Right atrium auricular region (tissue), 2 donors: ENCODE measurements at places on chromosomes 2 and 18.

DNA sequence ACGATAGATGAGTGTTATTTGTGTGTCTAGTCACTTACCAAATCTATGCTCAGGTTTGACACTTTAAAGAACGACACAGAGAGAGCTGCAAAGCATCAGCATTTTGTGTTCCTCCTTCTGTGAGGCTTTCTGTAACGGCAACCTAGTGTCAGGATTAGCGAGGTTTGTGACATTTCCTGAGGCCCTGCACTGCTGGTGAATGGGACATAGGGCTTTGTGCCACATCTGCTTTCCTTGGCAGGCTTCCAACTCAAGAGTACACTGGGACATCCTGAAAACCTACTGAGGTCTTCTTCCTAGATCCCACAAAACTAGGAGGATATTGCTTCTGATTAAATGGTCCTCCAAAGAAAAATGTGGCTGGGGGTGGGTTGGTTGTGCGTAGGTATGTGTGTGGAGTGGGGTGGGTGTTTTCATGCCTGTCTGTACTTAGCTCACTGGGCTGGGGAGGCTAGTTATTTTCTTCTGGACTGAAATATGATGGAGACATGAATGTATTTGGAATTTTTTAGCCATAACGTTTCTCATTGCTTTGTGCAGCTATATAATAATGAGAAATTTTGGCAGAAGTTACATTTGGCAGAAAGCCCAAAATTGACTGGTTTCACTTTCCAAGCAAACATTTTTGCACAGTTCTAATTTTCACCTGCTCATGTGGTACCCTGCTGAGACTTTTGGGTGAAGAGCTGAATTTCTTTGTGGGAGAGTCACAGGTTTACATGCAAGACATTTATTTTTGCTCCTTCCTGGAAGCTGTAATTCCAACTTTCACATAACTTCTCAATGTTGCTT lies 308.4 kb downstream of the XIRP2 start:
- no peak for DNase-seq

DNA sequence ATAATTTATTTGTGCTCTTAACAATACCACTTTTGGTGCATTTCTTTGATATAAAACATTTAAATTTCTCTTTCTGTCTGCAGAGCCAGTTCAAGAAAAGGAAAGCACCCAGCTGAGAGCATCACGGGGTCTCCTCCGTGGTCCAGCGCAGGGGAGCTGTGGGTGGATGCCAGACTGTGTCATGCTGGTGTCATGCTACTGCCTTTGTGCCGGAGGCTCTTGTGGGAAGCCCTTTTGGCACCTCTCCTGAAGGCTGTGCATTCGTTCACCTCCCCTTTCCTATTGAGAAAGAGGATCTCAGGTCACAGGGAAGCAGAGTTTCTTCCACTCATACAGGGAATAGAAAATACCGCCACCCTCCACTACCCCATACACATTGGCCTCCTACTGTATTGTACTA lies 450.4 kb downstream of the GALR1 start:
- DNase-seq = no peak

GRCh38 chr2:134177351-134177931 lies 76.4 kb upstream of the MGAT5 start:
- DNase-seq = peak; percentile 51

GRCh38 chr2:103462712-103463111 lies 700.9 kb downstream of the TMEM182 start:
- no peak for DNase-seq

DNA sequence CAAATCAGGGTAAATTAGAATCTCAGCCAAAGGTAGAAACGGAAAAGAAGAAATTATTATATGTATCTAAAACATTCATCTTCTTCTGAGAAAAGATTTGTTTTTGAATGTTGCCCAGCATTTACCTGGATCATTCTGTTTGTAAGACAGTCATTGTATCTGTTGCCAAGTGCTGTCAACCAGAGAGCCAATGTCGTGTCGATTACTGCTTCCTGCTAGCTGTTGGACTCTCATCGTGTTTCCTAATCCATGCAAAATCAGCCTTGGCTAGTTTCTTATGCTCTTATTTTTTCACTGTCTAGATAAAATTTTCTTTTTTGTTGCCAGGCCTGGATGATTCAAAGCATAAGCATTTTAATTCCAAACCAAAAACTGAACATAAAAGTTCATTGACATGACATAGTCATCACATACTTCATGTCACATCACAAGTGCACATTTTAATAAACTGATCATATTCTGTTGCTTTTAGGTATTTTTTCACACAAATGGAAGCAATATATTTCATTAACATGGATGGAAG lies 202.3 kb downstream of the KCNH7 start:
- DNase-seq = no peak

GRCh38 chr2:69159986-69160385 lies 147.0 kb downstream of the ANTXR1 start:
- DNase-seq = no peak

GRCh38 chr18:10457767-10458166 lies 3.3 kb downstream of the APCDD1 start:
- DNase-seq = no peak

- no peak for DNase-seq
Observed at GRCh38 chr18:47204908-47205522, 28.9 kb upstream of the IER3IP1 start.

- DNase-seq = no peak
Observed at GRCh38 chr2:155546721-155547555, 785.6 kb downstream of the NR4A2 start.

DNA sequence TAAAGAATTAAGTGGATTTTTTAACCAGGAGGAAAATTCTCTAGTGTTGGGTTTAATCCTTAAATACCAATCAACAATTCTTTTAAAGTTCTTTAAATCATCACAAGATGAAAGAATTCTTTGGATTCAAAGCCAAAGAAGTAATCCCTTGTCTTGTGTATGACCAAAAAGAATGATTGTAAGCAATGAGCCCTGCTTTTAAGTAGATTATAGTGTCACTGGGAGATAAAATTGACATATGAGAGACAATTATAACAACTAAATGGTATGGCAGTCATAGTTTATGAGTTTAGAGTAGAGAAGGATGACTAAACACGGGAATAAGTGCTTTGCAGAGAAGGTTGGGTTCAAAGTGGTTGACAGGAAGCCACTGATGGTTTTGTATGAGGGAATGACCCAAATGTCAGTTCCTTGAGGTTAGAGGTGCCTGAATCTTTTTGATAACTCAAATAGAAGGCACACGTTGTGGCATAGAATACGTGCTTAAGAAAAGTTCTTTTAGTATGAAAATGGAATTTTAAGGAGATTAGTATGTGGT lies 199.6 kb upstream of the TCF4 start:
- no peak for DNase-seq

GRCh38 chr2:38659115-38659514 lies 6.8 kb upstream of the GALM start:
- DNase-seq = no peak

DNA sequence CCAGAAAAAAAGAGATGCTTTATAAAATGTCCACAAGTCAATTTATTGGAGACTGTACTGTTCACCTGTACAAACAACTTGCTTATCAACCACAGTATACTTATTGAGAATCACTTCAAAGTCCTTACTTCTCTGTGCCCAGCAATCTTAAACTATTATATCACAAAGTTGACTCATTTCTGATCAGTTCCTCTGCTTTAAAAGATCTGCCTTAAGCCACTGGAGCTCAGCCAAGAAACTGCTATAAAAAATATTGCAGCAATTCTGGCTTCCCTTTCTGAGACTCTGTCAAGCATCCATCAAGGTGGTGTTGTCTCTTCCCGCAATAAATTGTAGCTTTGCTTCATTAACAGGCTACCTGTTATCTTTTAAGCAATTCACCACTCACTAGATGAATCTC lies 375.2 kb upstream of the SPHKAP start:
- no peak for DNase-seq

DNA sequence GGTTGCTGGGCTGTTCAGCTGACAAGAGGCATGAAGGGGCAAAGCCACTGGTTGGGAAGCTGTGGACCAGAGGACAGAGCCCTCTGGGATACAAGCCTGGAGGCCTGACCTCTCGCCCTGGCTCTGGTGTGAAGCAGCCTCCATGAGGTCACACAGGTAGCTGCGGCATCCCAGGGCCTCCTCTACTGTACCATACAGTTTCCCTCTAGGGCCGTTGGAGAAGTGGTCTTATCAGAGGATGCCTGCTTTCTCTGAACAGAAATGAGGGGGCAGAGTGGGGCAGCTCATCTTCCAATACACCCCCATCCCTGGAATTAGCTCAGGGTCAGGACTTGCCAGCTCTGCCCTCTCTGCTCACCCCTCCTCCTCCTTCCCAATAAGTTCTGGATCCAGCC lies 135.1 kb upstream of the SMAD2 start:
- no peak for DNase-seq

GRCh38 chr2:175123254-175123653 lies 44.7 kb downstream of the ATF2 start:
- no peak for DNase-seq

- DNase-seq = no peak
Observed at GRCh38 chr2:204871231-204871953, 326.1 kb downstream of the PARD3B start.
